Urinary bladder (tissue), 4 donors: ENCODE measurements at places on chromosomes 5 and 9. TPM values are rescaled to one million over a fixed set of nuclear protein-coding genes. Genes with fewer than 3 reads are reported as not detected.

DNA sequence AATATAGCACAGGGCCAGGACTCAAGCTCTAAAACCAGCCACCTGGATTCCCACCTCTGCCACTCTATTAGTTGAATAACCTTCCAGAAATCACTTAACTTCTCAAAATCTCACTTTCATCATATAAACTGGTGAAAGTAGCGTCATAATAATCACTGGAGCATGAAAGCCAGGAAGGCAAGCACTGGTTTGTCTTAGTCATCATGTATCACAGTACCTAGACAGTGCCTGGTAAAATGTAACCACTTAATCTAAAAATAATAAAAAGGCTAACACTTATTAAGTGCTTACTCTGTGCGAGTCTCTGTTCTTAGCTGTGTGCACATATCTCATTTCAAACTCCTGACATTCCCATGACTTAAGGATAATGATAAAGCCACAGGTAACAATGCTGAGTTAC lies 109.4 kb downstream of the ASTN2 start:
- DNase-seq, result no peak

DNA sequence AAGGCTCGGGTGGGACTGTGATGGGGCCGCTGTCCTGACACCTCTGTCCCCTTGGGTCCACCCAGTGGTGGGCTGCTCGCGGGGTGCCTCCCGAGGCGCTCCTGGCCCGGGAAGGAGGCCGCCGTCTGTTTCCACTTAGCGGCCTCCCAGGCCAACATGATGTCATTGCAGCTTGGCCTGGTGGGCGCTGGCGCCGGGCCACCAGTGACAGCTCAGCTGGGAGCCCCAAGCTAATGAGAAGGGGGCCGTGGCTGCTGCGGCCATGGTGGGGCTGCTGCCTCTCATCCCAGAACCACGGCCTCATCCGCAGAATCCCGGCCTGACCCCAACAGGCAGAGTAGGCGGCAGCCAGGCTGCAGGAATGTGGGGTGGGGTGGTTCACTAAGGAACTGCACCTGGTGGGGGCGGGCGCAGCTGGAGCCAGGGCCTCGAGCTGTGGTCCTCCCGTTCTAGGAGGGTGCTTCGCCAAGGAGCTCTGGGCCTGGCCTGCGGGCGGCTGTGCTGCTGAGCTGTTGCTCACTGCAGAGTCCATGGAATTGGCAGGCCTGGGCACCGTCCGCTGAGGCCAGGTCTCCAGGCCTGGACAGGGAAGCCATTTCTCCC lies 123.5 kb upstream of the COL5A1 start:
- no peak for DNase-seq

DNA sequence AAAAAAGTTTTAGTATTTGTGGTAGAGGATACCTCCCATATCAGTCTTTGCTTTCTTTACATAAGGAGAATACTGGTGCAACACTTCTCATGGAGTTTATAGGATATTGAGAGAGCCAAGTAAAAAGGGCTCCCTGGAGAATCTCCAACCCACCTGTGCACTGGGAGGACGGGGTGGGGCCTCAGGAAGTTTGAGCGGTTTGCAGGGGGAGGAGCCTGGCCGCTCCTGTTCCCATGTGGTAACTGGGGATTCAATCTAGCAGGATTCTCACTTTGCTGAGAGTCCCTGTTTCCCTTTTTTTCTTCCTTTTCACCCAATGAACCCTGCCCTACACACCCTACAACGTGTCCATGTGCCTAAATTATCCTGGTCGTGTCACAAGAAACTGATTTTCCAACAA lies 82.8 kb downstream of the APTX start:
- no peak for DNase-seq

- DNase-seq, result no peak
Observed at GRCh38 chr5:91206103-91206502, 177.0 kb downstream of the ARRDC3 start.

- no peak for DNase-seq
Observed at GRCh38 chr5:53091289-53091688, 18.3 kb downstream of the MOCS2 start.

- no peak for DNase-seq
Observed at GRCh38 chr5:891837-892393, 686 bp downstream of the BRD9 start.

DNA sequence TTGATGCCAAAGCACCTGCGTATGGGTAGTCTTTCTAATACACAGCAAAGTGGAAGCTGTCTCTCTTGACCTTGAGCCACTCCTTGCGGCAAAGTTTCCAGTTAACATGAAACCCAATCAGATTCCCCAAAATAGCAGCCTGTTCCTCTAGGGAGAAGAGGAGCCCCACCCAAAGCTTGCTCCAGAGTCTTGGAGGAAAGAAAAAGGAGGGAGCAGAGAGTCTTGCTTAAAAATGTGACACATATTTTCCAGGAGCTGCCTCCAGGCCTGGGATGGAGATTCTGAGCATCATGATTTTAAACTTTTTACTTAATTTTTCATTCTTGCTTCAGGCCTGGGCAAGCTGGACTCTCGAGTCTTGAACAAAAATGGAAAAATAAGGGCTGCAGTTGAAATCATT lies 223.5 kb upstream of the TNC start:
- DNase-seq, result no peak

DNA sequence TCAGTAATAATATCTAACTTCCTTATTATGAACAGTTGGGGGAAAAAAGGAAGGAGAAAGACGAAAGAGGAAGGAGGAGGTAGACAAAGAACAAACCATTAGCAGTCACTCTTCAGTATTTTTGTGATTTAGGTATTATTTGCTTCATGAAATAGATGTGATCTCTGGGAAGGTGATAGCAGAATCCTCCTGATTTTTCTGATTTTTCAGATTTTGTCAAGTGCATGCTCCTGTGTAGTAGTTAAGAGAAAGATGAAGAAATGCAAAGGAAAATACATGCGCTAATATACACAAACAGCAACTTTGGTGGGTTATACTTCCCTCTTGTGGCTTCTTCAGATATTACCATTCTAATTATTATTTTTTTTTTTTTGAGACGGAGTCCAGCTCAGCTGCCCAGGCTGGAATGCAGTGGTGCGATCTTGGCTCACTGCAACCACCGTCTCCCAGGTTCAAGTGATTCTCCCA lies 31.6 kb downstream of the LMNB1 start:
- no peak for DNase-seq

GRCh38 chr5:140266471-140267200 lies 36.3 kb downstream of the PFDN1 start:
- DNase-seq, result no peak

GRCh38 chr9:89593727-89594427 lies 10.9 kb upstream of the GADD45G start:
- no peak for DNase-seq

The ANKRD18B gene
- 0.43 TPM for polyA plus RNA-seq

The ORM2 gene
- polyA plus RNA-seq, result 3.2 TPM

The GZMA gene
- polyA plus RNA-seq, result 1.7 TPM

The IPPK gene
- 5.3 TPM for polyA plus RNA-seq

The SPINK4 gene
- polyA plus RNA-seq, result 2.6 TPM

The NXNL2 gene
- 0.85 TPM for polyA plus RNA-seq

The SLC22A5 gene
- 6.4 TPM for polyA plus RNA-seq

The LMAN2 gene
- 209 TPM for polyA plus RNA-seq
